ENCODE measurements at places on chromosomes 13 and 19.

DNA sequence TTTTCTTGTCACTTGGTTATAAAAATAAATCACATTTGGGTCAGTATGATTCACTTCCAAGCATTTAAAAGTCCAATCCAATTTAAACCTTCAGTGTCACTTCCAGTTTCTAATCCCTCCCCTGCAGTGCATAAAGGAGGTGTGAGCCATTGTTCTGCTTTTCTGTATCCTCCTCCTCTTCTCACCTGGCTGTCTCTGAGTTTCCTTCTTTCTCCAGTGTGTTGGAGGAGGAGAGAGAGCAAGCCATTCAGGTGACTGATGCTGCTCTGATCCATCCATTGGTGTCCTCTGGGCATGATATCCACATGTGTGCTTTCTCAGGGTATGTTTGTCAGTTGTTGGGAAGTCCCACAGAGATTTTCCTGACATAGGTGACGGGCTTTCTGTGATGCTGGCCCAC is 1.2 kb downstream of the NUDT15 start:
- DNase-seq = peak; percentile 16

GRCh38 chr19:8611877-8612806 is 1.6 kb upstream of the ADAMTS10 start:
- no peak for DNase-seq

GRCh38 chr19:24069905-24070657 is 16.9 kb upstream of the ZNF254 start:
- DNase-seq = no peak

- DNase-seq = no peak
Observed at GRCh38 chr13:40452741-40453334, 213.6 kb downstream of the FOXO1 start.

- no peak for DNase-seq
Observed at GRCh38 chr13:97445522-97446187, 11.7 kb downstream of the RAP2A start.

- no peak for DNase-seq
Observed at GRCh38 chr13:65553096-65553727, 1676.9 kb downstream of the PCDH9 start.

DNA sequence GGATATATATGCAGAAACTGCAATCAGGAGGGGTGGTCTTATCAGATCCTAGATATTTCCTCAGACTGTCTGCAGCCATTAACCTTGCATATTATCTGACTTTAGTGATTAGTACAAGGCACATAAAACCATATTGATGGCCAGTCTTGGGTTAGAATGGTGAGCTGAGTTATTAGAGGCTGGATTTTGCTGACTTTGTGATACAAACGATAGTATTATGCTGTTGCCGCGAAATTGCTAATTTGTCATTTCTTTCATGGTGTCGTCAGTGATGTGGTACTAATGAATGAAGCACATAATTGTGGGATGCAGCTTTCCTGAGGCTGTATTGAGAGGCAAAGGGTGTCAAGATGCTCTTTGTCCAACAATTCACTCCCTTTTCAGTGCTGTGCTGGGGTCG is 172.5 kb downstream of the TEX29 start:
- no peak for DNase-seq

- no peak for DNase-seq
Observed at GRCh38 chr13:110330491-110331011, 23.5 kb downstream of the COL4A2 start.

DNA sequence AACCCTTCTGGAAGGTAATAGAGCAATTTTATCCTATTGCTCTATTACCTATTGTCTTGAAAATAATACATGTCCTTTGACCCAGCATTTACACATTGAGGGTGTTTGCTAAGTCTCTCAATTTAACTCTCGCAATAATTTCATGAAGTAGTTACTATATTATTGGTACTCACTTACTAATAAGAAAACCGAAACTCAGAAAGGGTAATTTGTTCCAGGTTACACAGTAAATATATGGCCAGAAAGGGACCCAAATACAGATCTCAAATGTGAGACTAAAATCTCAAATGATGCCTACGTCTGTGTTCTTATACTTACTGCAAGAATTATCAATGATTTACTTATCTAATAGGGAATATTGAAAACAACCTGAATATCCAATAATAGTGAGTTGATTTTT is 29.7 kb upstream of the FAM216B start:
- DNase-seq = no peak

- no peak for DNase-seq
Observed at GRCh38 chr13:29943273-29943672, 92.9 kb upstream of the UBL3 start.

GRCh38 chr19:32396046-32396652 is 9.4 kb upstream of the DPY19L3 start:
- no peak for DNase-seq

DNA sequence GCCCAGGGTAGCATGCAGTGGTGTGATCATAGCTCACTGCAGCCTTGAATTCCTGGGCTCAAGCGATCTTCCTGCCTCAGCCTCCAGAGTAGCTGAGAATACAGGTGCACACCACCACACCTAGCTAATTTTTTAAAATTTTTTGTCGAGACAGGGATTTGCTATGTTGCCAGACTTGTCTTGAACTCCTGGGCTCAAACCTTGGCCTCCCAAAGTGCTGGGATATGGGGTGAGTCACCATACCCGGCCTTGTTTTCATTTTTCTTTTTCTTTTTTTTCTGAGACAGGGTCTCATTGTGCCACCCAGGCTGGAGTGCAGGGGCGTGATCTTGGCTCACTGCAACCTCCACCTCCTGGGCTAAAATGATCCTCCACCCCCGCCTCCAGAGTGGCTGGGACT is 38.7 kb downstream of the KEAP1 start:
- DNase-seq = no peak

- peak; percentile 80 for DNase-seq
Observed at GRCh38 chr19:49546825-49547565, 19.2 kb downstream of the RCN3 start.

GRCh38 chr13:42984691-42985090 is 7.3 kb downstream of the EPSTI1 start:
- peak; percentile 32 for DNase-seq

- DNase-seq = no peak
Observed at GRCh38 chr13:79646880-79647279, 165.9 kb downstream of the NDFIP2 start.

DNA sequence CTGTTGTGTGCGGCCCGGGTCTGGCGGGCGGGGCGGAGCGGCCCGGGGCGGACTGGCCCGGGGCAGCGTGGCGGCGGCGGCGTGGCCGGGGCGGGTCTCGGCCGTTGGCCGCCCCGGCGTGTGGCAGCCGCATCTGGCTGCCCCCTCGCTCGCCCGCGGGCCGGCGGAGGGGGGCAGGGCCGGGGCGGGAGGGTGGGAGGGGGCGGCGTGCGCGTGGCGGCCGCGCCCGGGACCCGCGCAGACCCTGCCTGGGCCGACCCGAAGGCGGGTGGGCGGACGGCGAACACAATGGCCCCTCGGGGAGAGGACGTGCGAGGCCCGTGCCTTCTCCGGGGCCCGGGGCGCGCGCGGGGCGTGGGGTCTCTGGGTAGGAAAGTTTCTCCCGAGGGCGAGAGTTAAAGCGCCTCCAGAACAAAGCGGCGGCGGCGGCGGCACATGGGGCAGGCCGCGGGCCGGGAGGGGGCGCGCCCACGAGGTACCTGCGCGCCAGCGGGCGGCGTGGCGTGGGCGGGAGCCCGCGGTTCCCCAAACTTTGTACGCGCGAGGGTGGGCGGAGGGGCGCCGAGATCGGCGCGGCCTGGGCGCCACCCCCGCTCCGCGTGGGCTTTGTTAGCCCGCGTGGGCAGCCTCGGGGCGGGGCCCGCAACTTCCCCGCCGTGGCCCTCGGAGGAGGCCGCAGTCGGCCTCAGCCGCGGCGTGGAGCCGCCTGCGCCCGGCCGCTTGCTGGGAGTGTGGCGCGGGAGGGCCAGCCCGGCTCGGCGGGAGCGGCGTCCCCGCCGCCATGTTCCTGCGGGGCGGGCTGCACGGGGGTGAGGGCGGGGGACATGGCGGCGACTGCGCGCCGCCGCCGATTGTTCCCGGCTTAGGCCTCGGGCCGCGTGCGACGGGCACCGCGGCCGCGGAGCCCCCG is 764 bp downstream of the MIR17HG start:
- peak; percentile 48 for DNase-seq

- DNase-seq = no peak
Observed at GRCh38 chr19:6412447-6413091, 12.0 kb downstream of the KHSRP start.

DNA sequence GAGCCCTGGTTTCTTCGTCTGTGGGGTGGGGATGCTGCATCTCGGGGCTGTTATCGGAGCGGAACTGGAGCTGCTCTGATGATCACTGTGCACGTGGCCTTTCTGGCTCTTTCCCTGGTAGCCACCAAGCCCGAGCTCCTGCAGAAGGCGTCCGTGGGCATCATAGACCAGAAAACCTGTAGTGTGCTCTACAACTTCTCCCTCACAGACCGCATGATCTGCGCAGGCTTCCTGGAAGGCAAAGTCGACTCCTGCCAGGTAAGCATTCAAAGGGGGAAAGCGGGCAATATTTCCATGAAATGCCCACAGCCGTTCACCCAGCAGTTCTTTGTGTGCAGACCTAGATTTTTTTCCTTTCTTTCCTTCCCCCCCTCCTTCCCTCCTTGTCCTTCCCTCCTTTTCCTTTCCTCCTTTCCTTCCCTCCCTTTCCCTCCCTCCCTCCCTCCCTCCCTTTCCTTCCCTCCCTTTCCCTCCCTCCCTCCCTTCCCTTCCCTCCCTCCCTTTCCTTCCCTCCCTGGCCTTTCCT is 9.4 kb downstream of the TIMM13 start:
- DNase-seq = no peak

DNA sequence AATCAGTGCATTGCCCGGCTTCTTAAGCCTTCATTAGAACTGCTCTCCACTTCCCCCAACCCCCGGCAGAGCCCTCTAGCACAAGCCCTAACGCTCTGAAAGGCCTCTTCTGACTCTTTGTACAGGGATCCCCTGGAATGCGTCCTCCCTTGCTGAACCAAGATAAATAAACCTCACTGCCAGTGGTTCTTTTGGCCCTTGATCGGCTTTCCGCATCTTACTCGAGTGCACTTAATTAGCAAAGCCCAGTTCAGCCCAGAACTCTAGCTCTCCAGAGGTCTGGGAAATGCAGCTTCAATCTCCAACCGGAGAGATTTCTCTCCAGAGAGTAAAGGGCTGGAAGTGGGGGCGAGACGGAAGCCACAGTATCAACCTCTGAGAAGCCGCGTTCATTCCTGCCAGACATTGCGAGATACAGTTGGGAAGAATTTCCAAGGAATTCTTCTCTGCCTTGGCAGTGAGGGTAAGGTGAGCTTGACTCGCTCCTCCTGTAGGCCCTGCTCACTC is 8.7 kb upstream of the ZNF444 start:
- no peak for DNase-seq

GRCh38 chr13:59337070-59337469 is 826.7 kb downstream of the DIAPH3 start:
- no peak for DNase-seq

GRCh38 chr19:41895745-41896580 is 13.0 kb downstream of the ARHGEF1 start:
- DNase-seq = no peak

DNA sequence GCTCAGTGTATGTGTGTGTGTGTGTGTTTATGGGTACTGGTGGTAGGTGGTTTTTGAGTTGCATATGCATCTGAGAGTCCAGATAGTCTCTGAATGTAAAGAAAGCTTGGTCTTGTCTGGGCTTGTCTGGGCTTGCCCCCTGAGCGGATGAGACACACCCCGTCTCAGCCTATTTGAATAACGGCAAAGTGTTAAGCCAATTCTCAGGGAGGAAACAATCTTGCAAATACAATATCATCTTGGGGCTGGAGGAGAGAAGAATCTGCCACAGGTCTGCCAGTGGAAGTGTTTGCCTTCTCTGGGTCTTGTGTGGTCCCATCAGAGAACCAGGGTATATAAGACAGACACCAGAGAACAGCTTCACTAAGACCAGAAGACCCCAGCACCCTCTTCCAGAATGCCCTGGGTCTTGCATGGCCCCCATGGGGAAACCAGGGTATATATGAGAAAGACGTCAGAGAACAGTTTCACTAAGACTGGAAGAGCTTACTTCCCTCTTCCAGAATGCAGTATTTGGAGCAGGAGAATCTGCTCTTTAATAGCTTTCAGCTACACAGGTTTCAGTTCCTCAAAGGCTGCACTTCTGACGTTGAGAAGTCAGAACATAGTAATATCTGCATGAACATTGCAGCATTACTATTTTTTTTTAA is 13.3 kb downstream of the CD70 start:
- peak; percentile 94 for DNase-seq

GRCh38 chr13:30053939-30054338 is 203.5 kb upstream of the UBL3 start:
- DNase-seq = no peak

DNA sequence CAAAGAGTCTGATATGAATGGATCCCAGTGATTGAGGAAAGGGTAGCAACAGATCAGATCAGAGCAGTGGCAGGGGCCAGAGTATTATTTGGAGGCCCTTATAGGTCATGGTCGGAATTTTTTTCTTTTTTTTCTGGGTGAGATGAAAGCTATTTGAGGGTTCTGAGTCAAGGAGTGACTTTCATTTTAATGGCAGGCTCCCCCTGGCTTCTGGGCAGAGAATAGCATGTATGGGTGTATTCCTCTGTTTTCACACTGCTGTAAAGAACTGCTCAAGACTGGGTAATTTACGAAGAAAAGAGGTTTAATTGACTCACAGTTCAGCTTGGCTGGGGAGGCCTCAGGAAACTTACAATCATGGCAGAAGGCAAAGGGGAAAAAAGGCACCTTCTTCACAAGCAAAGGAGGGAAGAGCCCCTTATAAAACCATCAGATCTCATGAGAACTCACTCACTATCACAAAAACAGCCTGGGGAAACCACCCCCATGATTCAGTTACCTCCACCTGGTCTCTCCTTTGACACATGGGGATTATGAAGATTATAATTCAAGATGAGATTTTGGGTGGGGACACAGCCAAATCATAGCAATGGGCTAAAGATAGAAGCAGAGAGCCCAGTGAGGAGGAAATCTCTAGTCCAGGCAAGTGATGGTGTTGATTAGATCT is 3.0 kb upstream of the SLC6A16 start:
- DNase-seq = no peak

- DNase-seq = no peak
Observed at GRCh38 chr13:111020021-111020420, 95.1 kb upstream of the ARHGEF7 start.

GRCh38 chr13:70353096-70353495 is 244.8 kb upstream of the KLHL1 start:
- no peak for DNase-seq

DNA sequence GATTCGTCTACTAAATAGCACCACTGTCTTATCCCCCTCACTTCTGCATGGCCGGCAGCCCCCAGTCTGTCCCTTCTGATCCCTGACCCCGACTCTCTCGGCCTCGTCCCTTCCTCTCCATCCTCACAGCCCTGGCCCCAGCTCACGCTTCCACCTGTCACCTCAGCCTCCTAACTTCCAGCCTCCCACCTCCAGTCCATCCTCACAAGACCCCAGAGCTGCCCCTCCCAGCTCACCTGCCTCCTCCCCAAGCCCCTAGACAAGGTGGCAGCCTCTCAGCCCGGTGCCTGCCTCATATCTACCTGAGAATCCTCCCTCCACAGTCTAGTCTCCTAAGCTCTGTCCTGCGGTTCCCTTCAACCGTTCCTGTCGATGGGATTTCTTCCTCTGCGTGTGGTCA is 10.0 kb downstream of the KCNC3 start:
- no peak for DNase-seq

- DNase-seq = no peak
Observed at GRCh38 chr19:49894879-49895565, 1.7 kb downstream of the IL4I1 start.

GRCh38 chr19:45163751-45164460 is 3.1 kb upstream of the NKPD1 start:
- no peak for DNase-seq

Measured in CD14-positive monocyte (primary cell).